ENCODE measurements at places on chromosomes 16 and 17.

DNA sequence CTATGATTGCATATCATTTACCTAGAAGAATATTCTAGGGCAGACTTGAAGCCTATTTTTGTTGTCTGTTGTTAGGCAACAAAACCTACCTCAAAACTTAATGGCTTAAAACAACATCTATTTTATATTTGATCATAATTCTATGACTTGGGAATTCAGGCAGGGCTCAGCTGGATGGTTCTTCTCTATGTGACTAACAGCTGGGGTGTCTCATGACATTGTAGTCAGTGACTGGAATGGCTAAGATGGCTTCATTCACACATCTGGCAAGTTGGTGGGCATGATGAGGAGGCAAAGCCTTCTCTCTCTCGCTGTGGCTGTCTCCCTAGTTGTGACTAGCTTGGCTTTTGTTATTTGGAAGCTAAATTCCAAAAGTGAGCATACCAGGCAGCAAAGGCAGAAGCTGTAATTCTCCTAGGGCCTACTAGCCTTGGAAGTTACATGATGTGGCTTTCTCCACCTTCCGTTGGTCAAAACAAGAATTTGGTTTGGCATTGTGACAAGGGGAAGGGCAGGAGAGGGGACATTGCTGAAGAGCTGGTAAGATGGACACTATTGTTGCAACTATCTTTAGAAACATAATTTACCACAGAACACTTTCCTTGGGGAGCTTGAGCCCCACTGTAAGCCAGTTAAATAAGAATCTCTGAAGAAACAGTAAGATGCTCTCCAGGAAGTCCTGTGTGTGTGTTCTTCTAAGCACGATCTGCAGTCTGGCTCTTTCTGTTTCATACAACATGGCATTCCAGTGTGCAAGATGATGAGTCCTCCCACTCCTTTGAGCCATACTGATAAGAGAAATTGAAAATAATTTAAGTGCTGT lies 39.4 kb downstream of the ZNRF1 start:
- no peak for DNase-seq

- peak; percentile 34 for DNase-seq
These were observed 113.5 kb upstream of the RPL38 start for GRCh38 chr17:74089869-74090464.

DNA sequence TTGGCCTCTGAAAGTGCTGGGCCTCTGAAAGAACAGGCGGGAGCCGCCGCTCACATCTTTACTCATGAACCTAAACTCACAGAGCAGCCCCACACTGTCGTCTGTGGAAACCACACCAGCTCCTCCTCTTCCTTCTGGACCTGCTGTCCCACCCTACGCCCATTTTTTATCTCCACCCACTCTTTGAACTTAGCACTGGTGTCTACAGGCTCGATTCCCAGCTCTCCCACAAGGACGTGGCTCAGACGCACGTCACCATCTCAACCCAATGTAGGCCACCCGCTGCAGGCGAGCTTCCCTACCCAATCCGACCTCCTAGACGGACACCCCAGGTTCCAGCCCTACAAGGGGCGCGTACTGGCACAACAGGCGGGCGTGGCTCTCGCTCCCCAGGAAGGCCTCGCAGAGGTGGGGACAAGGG lies 62.2 kb downstream of the NXN start:
- no peak for DNase-seq

GRCh38 chr17:41579484-41580243 lies 7.0 kb downstream of the KRT14 start:
- peak; percentile 58 for DNase-seq

DNA sequence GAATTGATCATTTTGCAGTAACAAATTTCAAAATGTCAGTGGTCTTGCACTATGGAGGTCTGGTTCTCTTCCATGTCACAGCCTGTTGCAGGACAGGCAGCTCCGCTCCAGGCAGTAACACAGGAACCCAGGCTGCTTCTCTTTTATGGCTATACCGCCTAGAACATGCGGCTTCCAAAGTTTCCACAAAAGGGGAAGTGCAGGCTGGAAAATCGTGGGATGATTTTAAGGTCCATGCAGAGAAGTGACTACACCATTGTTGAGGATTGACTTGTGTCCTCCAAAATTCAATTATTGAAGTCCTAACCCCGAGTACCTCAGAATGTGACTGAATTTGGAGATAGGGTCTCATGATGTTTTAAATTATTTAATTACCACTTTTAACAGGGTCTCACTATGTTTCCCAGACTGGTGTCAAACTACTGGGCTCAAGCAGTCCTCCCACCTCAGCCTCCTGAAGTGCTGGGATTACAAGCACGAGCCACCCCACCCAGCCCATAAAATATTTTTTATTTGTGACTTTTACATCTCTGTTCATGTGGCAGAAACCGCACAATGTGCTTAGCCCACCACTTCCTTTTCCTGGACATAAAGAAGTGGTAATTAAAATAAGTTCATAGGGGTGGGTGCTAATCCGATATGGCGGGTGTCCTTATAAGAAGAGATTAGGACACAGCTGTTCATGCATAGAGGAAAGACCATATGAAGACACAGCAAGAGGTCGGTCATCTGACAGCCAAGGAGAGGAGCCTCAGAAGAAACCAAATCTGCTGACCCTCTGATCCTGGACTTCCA lies 279.2 kb upstream of the RPL38 start:
- no peak for DNase-seq

GRCh38 chr17:52790359-52790955 lies 631.9 kb upstream of the CA10 start:
- DNase-seq, result no peak
